ENCODE measurements at places on chromosomes 5 and 9. TPM values are rescaled to one million over a fixed set of nuclear protein-coding genes. Genes with fewer than 3 reads are reported as not detected.

Gene GADD45G
- 0.15 TPM for total RNA-seq

Gene CCDC183
- total RNA-seq: not detected

Gene CCDC171
- total RNA-seq: 1.5 TPM

Gene EIF4E1B
- total RNA-seq: not detected

Gene RELL2
- total RNA-seq: 1.9 TPM

Gene FAM78A
- 0.30 TPM for total RNA-seq

Gene DOCK8
- total RNA-seq: under 0.01 TPM

Gene LHX6
- total RNA-seq: not detected

Gene CCIN
- 0.89 TPM for total RNA-seq

Gene GAS1
- 16.1 TPM for total RNA-seq

Gene CNTNAP3B
- total RNA-seq: 5.8 TPM

All from bronchus fibroblast of lung (primary cell).